ENCODE measurements at places on chromosomes 13 and 19.

DNA sequence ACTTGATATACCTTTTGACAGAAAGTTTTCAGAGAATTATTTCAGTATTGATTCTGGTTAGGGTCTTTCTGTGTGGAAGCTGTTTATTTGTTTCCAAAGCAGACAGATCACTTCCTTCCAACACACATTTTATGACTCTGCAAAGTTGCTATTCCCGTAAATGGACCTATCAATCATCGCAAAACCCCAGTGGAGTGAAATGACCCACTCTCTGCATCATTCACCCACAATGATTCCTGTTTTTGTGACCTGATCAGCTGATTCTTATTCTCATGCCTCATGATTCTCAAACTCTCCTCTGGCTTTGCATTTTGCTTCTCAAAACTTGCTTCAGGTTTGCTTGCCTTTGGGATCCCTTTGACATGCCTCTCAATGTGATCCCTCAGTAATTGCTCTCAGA is 453.7 kb downstream of the PCDH17 start:
- DNase-seq = no peak

DNA sequence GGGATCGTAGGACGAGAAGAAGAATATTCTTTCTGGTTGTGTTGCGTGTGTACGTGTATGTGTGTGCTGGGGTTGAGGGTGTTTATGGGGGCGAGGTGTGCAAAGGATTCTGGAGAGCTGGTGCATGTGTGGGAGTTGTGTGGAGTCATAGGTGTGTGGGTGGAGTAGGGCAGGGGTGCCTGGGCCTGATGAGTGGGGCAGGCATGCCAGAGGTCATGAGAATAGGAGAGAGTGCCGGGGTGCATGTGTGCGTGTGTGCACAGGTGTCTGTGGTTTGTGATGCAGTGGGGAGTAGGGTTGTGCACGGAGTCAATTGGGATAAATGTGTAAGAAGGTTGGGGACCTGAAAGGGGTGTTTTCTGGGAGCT is 649 bp downstream of the TMEM91 start:
- no peak for DNase-seq

- peak; percentile 9 for DNase-seq
These were observed 13.2 kb upstream of the EIF3G start for GRCh38 chr19:10132905-10133304.

- DNase-seq = no peak
These were observed 273.4 kb downstream of the DACH1 start for GRCh38 chr13:71593566-71593965.

- no peak for DNase-seq
These were observed 325.1 kb downstream of the EFNB2 start for GRCh38 chr13:106210324-106210723.

DNA sequence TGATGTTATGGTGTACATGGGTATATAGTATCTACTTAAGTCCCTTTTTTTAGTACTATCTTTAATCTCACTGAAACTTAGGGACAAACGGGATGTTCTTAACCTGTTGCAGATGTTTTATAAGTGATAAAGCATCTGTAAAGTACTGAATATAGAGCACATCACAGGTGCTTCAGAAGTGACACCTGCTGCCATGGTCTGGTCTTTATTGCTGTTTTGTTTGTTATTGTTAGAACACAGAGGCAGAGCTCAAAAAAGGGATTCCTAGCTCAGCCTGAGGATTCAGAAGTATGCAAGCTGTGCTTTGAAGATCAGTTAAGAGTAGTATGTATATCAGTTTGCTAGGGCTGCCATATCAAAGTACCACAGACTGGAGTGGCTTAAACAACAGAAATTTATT is 219.5 kb downstream of the DCT start:
- no peak for DNase-seq

- no peak for DNase-seq
These were observed 40.1 kb downstream of the ZC3H13 start for GRCh38 chr13:46012404-46012803.

DNA sequence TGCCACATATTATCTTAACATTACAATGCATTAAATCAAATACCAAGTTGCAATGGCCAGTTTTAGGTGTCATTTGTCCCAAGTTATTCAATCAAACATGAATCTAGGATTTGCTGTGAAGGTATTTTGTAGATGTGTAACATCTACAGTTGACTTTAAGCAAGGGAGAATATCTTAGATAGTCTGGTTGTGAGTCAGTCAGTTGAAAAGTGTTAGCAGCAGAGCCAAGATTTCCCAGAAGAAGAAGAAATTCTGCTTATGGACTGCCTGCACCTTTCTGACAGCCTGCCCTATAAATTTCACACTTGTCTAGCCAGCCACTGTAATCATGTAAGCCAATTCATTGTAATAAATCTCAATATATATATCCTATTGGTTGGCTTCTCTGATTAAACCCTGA is 41.3 kb upstream of the INTS6 start:
- DNase-seq = no peak

DNA sequence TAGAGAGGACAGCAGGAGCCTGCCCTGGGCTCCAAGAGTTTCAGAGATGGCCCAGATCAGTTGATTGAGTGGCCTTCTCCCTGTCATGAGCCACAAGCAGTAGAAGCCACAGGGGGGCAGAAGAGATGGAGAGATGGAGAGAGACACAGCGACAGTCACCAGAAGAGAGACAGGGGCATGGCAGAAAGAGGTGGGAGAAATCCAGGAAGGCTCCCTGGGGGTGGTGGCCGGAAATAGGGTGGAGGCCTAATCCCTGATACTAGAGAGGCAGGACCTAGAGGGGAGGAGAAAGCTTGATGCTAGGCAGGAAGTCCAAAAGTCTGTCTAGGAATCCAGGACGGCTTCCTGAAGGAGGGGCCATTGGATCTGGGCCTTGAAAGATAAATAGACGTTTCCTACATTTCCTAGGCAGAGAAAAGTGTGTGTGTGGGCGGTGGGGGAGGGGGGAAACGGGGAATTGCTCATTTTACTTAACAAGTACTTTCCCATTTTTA is 9.6 kb upstream of the TPM4 start:
- peak; percentile 51 for DNase-seq

GRCh38 chr19:49591731-49592485 is 926 bp downstream of the PRR12 start:
- DNase-seq = no peak

DNA sequence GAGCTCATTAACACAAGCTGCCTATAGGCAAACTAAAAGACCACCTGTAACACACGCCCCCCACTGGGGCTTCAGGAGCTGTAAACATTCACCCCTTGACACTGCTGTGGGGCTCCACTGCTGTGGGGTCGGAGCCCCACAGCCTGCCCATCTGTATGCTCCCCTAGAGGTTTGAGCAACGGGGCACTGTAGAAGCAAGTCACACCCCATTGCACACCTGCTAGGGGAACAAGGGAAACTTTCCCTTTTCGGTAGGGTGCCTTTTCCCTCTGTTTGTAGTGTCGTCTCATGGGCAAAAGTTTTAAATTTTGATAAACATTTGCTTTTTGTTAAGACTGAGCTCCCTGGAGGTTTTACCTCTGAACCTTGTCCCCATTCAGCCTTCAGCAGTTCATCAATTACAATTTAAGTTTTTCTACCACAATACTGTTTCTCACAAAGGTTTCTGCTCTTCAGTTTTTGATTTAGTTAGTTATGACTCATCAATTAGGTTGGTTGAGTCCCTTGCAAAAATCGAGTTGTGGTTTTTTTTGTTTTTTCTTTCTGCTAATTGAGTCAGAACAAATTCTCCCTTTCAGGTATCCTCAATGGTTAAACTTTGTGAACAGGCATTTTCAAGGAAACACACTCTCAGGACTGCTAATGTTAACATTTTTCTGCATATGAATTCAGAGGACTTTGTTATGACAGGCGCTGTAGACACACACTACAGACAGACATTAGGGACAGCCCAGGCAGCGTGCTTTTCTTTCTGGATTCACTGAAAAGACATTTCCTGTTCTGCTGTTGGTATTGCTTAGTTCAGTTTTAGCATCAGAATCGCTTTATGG is 35.1 kb downstream of the ZNF433 start:
- DNase-seq = no peak

- no peak for DNase-seq
These were observed 259.5 kb upstream of the SLC10A2 start for GRCh38 chr13:103325672-103326071.

GRCh38 chr13:26253262-26253786 is 605 bp upstream of the CDK8 start:
- DNase-seq = no peak

GRCh38 chr13:37403776-37404527 is 194.6 kb downstream of the POSTN start:
- no peak for DNase-seq

GRCh38 chr19:48400018-48400742 is 6.7 kb downstream of the GRIN2D start:
- DNase-seq = no peak

- no peak for DNase-seq
These were observed 107.3 kb upstream of the STARD13 start for GRCh38 chr13:33392794-33393405.

DNA sequence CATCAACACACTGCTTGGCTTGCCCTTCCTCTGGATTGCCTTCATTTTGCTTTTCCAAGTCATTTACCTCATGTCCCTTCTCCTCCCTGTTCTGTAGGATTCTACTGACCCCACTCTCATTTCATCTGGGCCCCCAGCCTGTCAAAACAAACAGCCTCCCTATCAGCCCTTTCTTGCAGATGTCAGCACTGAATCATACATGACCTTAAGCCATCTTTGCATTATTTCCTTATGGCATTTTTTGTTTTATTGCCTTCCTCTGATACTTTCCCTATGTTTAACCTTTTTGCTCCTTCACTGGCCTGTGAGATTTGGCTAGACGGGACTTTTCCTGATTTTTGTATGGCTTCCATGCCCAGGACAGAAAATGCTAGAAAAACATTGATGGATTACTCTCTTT is 8.7 kb downstream of the LRCH1 start:
- no peak for DNase-seq

- DNase-seq = peak; percentile 73
These were observed at the start of gene MLNR for GRCh38 chr13:49220036-49220855. TSS of gene MLNR (plus strand) at chr13:49220338. CDS start at chr13:49220338, 0 bp downstream.

DNA sequence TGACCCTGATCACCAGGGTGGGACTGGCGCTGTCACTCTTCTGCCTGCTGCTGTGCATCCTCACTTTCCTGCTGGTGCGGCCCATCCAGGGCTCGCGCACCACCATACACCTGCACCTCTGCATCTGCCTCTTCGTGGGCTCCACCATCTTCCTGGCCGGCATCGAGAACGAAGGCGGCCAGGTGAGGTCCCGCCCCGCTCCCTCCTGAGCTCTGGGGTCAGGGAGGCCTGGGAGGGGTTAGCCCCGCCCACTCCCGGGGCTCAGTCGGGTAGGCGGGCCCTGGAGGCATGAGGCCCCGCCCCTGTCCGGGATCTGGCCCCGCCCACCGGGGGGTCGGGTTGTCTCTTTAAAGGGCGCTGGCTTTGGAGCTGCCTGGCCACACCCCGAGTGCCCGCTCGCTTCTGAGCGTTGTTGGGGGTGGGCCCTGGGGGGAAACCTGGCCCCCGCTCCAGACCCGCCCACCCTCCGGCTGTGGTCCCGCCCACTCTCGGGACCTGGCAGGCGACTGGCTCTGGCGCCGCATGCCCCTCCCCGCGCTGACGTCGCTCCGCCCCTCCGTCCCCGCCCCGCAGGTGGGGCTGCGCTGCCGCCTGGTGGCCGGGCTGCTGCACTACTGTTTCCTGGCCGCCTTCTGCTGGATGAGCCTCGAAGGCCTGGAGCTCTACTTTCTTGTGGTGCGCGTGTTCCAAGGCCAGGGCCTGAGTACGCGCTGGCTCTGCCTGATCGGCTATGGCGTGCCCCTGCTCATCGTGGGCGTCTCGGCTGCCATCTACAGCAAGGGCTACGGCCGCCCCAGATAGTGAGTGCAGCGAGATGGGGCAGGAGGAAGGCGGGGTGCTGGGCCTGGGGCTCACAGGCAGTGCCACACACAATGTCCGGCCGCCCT is 13.1 kb downstream of the DDX39A start:
- peak; percentile 95 for DNase-seq

- DNase-seq = no peak
These were observed 121.6 kb upstream of the SPRY2 start for GRCh38 chr13:80462567-80462966.

DNA sequence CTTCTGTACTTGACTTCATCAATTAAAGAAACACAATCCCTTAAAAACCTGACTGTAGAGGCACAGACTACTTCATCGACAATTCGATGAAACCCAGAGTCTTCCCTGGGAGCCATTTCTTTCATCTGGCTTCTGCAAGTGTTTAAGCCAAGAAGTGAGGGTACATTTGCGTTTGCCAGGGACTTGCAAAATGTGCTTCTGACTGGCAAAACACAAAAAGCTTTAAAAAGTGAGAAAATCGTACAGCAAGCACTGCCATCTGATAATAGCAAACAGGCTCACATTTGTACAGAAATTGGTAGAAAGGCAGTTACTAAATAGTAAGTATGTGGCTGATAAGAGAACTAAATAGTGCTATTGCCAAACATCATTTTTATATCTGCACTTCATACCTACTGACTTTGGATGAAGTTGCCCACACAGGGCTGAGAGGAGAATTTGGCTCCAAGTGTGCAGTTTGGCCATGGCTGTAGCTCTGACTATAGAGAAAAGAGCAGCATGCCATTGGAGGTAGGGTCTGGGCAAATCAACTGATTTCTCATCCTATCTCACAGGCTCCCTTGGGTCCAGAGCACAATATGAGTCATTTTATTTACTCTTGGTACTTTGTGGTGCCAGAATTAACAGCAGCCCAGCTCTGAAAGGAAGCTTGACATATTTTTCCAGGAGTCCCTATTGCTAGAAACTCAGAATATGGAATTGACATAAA is 358.1 kb downstream of the OXGR1 start:
- DNase-seq = no peak

GRCh38 chr19:928471-929202 is 2.8 kb downstream of the ARID3A start:
- DNase-seq = peak; percentile 90

GRCh38 chr19:56369886-56370676 is 23.3 kb downstream of the ZNF582 start:
- no peak for DNase-seq

GRCh38 chr13:29707876-29708543 is 112.5 kb upstream of the SLC7A1 start:
- no peak for DNase-seq

GRCh38 chr13:51004918-51005460 is 95.4 kb downstream of the RNASEH2B start:
- DNase-seq = no peak

GRCh38 chr19:55146705-55147273 is 2.2 kb downstream of the TNNT1 start:
- DNase-seq = peak; percentile 88

- DNase-seq = no peak
These were observed 142.2 kb downstream of the SIPA1L3 start for GRCh38 chr19:38049105-38049649.

DNA sequence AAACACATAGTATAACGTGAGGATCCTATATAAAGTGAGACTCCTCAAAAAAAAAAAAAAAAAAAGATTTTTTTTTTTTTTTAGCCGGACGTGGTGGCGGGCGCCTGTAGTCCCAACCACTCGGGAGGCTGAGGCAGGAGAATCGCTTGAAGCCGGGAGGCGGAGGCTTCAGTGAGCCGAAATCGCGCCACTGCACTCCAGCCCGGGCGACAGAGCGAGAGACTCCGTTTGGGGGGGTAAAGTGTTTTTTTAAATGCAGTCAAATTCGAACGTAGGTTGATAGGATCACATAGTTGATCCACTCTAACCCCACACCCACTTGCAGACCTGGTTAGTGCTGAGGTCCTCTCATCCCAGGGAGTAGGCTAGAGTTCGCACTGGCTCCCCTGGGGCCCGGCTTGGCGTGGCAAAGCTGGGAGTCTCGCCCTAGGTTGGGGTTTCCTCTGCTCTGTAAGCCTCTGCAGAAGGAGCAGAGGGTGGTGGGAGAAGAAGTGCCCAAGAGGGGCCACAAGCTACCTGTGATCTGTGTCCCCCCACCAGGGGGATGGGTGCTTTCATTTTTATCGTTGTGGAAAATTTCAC is 6.5 kb downstream of the RNF225 start:
- DNase-seq = no peak

Data from D721Med (cell line).